ENCODE measurements at places on chromosomes 6 and 20.

DNA sequence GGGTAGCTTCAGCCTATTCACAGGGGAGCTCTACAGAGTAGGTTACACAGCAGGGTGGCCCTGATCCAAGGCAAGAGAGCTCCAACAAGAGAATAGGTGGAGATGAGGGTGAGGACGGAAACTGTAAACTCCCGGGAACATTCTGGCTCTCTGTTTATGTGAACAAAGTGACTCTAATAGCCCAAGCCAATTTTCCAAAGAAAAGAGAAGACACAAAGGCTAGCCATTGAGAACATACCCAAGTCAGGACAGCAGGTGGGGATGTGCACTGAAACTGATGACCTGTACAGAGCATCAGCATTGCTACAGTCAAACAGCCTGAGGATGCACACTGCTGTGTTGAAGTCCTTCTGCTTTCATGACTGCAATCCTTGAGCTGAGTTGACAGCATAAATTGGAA is 136.0 kb upstream of the TOP1 start:
- no peak for DNase-seq

DNA sequence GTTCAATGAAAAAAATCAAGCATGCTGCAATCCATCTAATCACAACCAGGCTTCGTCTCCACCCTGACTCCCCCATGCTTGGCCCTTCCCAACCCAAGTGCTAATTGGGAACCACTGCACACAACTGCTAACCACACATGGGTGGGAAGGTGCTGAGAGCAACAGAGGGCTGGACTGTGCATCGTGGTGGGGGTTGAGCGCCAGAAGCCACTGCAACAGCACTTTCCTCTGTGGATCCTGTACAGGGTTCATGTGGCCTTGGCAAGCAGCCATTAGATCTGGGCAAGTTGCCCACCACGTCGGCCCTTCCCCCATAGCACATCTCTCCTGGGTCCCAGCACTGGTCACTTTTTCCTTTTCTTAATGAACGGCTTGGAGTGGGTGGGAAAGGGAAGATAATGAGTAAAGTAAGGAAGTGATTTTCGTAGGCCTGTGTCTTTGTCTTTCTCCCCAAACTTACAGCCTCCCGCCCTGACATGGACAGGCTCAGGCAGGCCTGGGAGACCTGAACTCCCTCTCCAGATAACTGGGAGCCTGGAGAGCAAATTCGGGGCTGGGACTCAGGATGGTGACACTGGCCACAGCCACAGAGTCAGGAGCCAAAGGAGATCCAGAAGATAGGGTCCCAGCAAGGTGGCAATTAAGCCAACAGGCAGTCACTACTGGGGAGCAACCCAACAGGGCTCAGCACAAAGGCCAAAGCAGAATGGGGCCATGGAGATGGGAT is 34.4 kb upstream of the MRPS10 start:
- no peak for DNase-seq

DNA sequence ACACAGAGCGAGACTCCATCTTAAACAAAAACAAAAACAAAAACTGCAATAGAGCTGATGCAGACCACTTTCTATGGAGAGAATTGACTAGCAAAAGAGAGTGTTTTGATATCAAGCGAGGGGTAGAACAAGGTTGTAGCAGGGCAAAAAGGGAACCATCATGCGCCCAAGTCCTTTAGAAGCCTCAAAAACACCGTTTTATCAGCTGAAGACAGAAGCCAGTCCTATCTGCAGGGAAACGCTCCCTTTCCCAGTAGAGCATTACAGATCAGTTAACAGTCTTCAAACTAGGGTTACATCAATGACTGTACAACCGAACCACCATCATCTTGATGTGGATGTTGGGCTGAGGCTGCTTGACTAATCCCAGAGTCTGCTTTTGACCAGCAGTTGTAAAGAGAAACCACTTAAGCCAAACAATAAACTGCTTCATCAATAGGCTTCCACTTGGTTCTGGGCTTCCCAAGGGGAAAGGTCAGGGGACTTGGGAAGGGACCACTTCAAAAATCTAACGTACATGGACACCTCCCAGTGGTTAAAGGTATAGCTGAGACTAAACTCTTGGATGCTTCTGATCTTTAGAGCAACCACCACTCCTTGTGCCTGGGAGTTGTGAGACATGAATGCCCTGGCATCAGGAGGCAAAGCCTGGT is 59.6 kb upstream of the SPDEF start:
- DNase-seq, result no peak

DNA sequence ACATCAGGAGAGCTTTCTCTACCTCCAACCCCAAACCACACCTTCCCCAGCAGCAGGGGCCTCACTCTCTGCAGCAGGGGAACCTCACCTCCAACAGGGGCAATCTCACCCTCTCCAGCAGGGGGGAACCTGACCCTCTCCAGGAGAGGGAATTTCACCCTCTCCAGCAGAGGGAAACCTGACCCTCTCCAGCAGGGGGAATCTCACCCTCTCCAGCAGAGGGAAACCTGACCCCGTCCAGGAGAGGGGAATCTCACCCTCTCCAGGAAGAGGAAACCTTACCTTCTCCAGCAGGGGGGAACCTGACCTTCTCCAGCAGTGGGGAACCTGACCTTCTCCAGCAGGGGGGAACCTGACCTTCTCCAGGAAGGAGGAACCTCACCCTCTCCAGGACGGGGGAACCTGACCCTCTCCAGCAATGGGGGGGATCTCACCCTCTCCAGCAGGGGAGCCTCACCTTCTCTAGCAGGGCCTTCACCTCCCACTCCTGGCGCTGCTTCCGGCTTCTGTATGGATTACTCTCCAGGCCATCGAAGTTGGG is 3.1 kb downstream of the B3GALT4 start:
- no peak for DNase-seq
